Aorta (tissue), 5 donors: ENCODE measurements at places on chromosomes 2 and 18. TPM values are rescaled to one million over a fixed set of nuclear protein-coding genes. Genes with fewer than 3 reads are reported as not detected.

DNA sequence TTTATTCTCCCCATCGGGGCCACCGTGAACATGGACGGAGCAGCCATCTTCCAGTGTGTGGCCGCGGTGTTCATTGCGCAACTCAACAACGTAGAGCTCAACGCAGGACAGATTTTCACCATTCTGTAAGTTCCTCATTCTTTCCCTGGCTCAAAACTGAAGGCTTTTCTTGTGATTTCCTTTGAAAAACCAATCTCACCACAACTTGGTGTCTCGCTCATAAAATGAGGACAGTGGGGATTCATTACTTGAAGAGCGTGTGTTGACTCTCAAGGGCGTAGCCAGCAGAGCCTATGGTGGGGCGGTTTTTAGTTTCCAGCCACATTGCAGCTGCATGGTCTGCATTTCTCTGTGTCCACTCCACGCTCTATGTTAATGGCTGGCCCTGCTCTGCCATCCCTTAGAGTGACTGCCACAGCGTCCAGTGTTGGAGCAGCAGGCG, 29.0 kb downstream of the SLC1A4 start:
- no peaks in the 10 kb centered on the region for H3K27me3 ChIP-seq
- peaks cover 2% of the 10 kb centered on the region for H3K36me3 ChIP-seq
- H3K4me1 ChIP-seq = no peaks in the 10 kb centered on the region
- DNase-seq = peak; percentile 83
- H3K4me3 ChIP-seq = no peak overlapping the region
- H3K27ac ChIP-seq = no peak overlapping the region

The AQP12A gene
- not detected for total RNA-seq

- no peaks in the 10 kb centered on the region for H3K27me3 ChIP-seq
- H3K4me1 ChIP-seq = no peaks in the 10 kb centered on the region
- H3K27ac ChIP-seq = no peak overlapping the region
- no peaks in the 10 kb centered on the region for H3K36me3 ChIP-seq
- H3K4me3 ChIP-seq = no peak overlapping the region
These were observed 1732.3 kb upstream of the PIK3C3 start for GRCh38 chr18:40222776-40223175.

GRCh38 chr18:4125627-4126230, 329.4 kb downstream of the DLGAP1 start:
- H3K27ac ChIP-seq = peak overlapping the region; percentile 48
- no peaks in the 10 kb centered on the region for H3K36me3 ChIP-seq
- H3K4me1 ChIP-seq = peaks cover 6% of the 10 kb centered on the region
- H3K27me3 ChIP-seq = no peaks in the 10 kb centered on the region
- H3K4me3 ChIP-seq = no peak overlapping the region

DNA sequence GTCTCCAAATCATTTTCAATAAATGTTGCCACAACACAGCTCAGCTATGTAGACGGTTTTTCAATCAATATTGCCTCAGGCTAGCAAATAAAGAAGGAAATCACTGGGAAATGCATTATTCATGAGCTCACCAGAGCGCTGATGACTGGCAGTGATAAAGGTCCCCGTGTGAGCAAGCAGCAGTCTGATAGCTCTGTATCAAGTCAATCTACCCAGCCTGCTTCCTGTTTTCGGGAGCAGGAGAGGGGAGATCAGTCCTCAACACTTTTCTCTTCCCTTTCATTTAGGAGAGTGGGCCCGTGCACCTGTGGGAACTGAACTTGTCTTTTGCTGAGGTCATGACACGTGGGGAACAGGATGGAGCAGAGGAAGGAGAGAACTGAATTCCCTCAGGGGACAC, 253.9 kb upstream of the SIX2 start:
- no peaks in the 10 kb centered on the region for H3K36me3 ChIP-seq
- DNase-seq = no peak
- no peak overlapping the region for H3K27ac ChIP-seq
- H3K4me1 ChIP-seq = no peaks in the 10 kb centered on the region

The CRYGC gene
- not detected for total RNA-seq

The TMEM87B gene
- 31.5 TPM for total RNA-seq

GRCh38 chr2:14094592-14094991, 537.9 kb upstream of the LRATD1 start:
- H3K27me3 ChIP-seq = no peaks in the 10 kb centered on the region
- no peak overlapping the region for H3K27ac ChIP-seq
- H3K36me3 ChIP-seq = no peaks in the 10 kb centered on the region
- no peak overlapping the region for H3K4me3 ChIP-seq
